NCI-H446 (cell line): ENCODE measurements at places on chromosomes 7 and 10.

GRCh38 chr7:147474862-147475261 is 1115.7 kb upstream of the C7orf33 start:
- no peak for DNase-seq

GRCh38 chr10:99832439-99832838 is 50.0 kb downstream of the ABCC2 start:
- no peak for DNase-seq

GRCh38 chr10:126611303-126611702 is 59.2 kb downstream of the C10orf90 start:
- DNase-seq = no peak

GRCh38 chr7:101632641-101633040 is 3.5 kb upstream of the MYL10 start:
- no peak for DNase-seq

GRCh38 chr10:5071411-5072198 is 22.6 kb upstream of the AKR1C3 start:
- DNase-seq = no peak

GRCh38 chr7:23220690-23221305 is 25.8 kb upstream of the GPNMB start:
- no peak for DNase-seq

- no peak for DNase-seq
Observed at GRCh38 chr10:43057231-43057711, 19.6 kb upstream of the RET start.

GRCh38 chr10:122939856-122940543 is 14.0 kb downstream of the C10orf88 start:
- DNase-seq = no peak

DNA sequence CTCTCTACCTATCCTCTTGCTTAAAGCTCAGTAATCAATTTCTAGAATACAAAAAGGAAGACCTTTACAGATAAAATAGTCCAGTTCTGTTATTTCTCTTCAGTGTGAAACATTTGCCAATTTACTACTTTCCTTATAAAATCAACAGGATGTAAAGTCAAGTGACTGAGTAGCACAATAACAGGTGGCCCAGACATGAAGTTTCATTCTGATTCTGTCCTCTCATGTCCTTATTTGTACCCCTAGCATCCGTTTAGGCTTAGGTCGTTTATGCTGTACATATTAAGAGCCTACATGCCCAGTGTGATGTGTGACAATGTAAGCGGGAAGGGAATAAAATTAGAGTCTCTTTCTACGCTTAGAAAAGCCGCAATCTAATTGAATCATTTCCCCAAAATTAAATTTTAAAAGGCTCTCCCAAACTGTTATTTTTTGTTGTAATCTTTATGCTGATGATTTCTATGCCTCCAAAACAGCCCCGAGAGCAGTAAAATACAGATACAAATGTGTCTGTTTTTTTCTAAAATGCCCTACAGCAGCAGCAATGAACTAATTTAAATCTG is 29.1 kb downstream of the EPC1 start:
- DNase-seq = no peak

- no peak for DNase-seq
Observed at GRCh38 chr10:78178940-78179339, 145.3 kb downstream of the RPS24 start.

GRCh38 chr10:24519950-24520349 is 203.7 kb downstream of the ARHGAP21 start:
- no peak for DNase-seq

DNA sequence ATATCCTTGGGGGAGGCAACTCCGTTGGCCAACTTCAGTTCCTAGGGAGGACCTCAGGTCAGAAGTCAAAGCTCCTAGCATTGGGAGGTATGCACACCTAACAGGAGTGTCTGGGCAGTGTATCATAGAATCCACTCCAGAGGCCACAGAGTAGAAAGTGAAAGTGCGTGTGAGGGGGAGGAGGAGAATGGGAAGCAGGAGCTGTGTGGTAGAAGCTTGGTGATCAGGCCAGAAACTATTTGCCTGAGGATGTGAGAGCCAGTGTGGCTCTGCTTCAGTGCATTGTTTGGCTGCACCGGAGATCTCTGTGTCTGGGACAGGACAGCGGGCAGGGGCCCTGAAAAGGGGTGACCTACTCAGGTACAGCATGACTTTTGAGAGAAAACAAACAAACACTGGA is 557.4 kb upstream of the VSTM2A start:
- no peak for DNase-seq
